ENCODE measurements at places on chromosomes 7 and 10.

GRCh38 chr10:100562008-100562672, 26.4 kb downstream of the HIF1AN start:
- DNase-seq, result peak; percentile 19

GRCh38 chr10:10038348-10038747, 979.3 kb upstream of the CELF2 start:
- DNase-seq, result no peak

GRCh38 chr7:27953361-27953760, 213.4 kb downstream of the TAX1BP1 start:
- DNase-seq, result no peak

- no peak for DNase-seq
Measured at GRCh38 chr10:114819322-114819721, 2.3 kb upstream of the FHIP2A start.

GRCh38 chr7:140458201-140458600, 21.1 kb downstream of the MKRN1 start:
- DNase-seq, result no peak

- DNase-seq, result no peak
Measured at GRCh38 chr10:102327641-102328040, 67.9 kb upstream of the NFKB2 start.

GRCh38 chr10:48271047-48271730, 3.3 kb downstream of the FRMPD2 start:
- DNase-seq, result no peak

DNA sequence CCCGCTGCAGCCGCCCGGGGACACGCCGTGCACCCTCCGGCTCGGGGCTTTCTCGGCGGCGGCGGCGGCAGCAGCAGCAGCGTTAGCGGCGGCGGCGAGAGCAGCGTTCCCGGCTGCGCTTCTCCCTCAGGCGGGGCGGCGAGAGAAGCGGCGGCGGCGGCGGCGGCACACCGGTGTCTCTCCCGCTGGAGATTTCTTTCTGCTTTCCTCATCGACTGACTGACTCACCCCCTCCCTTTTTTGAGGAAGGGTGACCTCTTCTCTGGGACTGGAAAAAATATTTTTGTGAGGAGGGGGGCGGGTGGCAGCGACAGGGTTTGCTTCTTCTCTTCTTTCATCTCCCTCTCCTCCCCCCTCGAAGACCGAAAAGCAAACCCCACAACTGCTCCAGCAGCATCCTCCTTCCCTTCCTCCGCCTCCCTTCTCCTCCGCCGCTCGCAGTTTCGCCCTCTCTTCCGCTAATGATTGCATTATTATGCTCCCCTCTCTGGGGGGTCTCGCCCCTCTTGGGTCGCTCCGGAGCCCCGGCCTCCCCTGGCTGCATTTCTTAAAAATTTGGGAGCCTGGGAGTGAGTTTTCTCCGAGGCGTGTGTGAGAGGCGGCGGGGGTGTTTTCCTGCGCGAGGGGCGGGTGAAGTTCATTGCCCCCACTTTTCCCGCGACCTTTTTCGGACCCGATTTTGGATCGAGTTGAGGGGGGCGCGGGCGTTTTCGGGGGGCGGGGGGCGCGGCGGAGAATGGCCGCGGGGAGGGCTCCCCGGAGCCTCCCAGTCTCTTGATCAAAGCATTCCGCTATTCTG, 411 bp downstream of the AUTS2 start:
- no peak for DNase-seq

Data from retinal pigment epithelial cell (primary cell).